ENCODE measurements at places on chromosomes 3 and 15.

DNA sequence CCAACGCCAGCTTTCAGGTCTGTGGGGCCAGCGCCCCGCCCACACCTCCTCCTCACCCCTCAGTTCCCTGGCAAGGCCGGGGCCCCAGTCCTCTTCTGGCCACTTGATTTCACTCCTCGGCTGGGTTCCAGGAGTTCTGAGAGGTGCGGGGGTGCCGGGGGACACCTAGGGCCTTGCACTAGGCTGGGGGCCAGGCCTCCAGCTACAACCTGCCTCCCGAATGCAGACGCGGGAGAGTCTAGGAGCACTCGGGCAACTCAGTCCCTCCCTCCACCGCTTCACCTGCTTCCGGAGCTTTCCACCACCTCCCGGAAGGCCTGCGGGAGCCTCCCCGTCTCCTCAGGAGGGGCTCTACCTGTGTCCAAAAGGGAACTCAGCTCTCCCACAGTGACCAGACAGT is 35.6 kb downstream of the TNK2 start:
- DNase-seq, result no peak
- no peak overlapping the region for H3K4me3 ChIP-seq
- no peaks in the 10 kb centered on the region for H3K27me3 ChIP-seq
- H3K27ac ChIP-seq, result no peak overlapping the region
- peaks cover 11% of the 10 kb centered on the region for H3K36me3 ChIP-seq
- peaks cover 4% of the 10 kb centered on the region for H3K4me1 ChIP-seq

GRCh38 chr3:41247055-41248004 is 48.0 kb downstream of the CTNNB1 start:
- no peak overlapping the region for H3K27ac ChIP-seq
- H3K36me3 ChIP-seq, result peaks cover 4% of the 10 kb centered on the region
- H3K4me1 ChIP-seq, result peaks cover 8% of the 10 kb centered on the region
- H3K4me3 ChIP-seq, result no peak overlapping the region
- no peaks in the 10 kb centered on the region for H3K27me3 ChIP-seq
- no peak for DNase-seq

- no peak overlapping the region for H3K27ac ChIP-seq
- H3K4me3 ChIP-seq, result no peak overlapping the region
- no peaks in the 10 kb centered on the region for H3K36me3 ChIP-seq
- peaks cover 40% of the 10 kb centered on the region for H3K27me3 ChIP-seq
Measured at GRCh38 chr15:63339006-63339766, 42.5 kb downstream of the CA12 start.

GRCh38 chr15:87757084-87757483 is 499.5 kb downstream of the NTRK3 start:
- H3K36me3 ChIP-seq, result no peaks in the 10 kb centered on the region
- no peak for DNase-seq
- H3K27me3 ChIP-seq, result no peaks in the 10 kb centered on the region
- peaks cover 3% of the 10 kb centered on the region for H3K4me1 ChIP-seq

DNA sequence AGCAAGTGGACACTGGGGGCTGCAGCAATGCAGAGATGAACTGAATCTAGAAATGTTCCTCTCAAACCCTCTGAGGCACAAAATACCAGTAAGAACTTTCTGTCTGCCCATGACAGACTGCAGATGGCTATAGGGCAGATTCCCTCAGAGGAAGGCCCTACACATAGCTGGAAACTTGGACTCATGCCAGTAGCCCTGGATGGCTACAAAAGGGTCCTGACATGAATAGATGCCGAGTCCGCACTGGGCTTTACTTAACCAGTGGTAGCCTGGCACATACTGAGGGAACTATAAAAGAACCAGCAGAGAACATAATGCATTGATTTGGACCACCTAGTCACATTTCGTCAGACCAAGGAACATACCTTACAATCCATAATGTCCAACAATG is 66.7 kb downstream of the C3orf80 start:
- no peak overlapping the region for H3K27ac ChIP-seq
- H3K4me3 ChIP-seq, result no peak overlapping the region
- H3K4me1 ChIP-seq, result no peaks in the 10 kb centered on the region
- H3K27me3 ChIP-seq, result no peaks in the 10 kb centered on the region

GRCh38 chr3:5227812-5228211 is 40.3 kb downstream of the EDEM1 start:
- H3K4me3 ChIP-seq, result no peak overlapping the region
- no peak for DNase-seq
- peaks cover 2% of the 10 kb centered on the region for H3K36me3 ChIP-seq

- no peak overlapping the region for H3K4me3 ChIP-seq
- no peaks in the 10 kb centered on the region for H3K4me1 ChIP-seq
- H3K36me3 ChIP-seq, result no peaks in the 10 kb centered on the region
- no peak for DNase-seq
Measured at GRCh38 chr3:54349231-54349652, 226.9 kb downstream of the CACNA2D3 start.

GRCh38 chr3:187804745-187805121 is 59.5 kb upstream of the BCL6 start:
- H3K27me3 ChIP-seq, result no peaks in the 10 kb centered on the region
- no peak overlapping the region for H3K27ac ChIP-seq
- no peak overlapping the region for H3K4me3 ChIP-seq
- peaks cover 1% of the 10 kb centered on the region for H3K36me3 ChIP-seq
- H3K4me1 ChIP-seq, result peaks cover 29% of the 10 kb centered on the region

- no peak for DNase-seq
- H3K27me3 ChIP-seq, result peaks cover 36% of the 10 kb centered on the region
- H3K4me3 ChIP-seq, result no peak overlapping the region
Measured at GRCh38 chr15:73001840-73002239, 50.4 kb upstream of the NEO1 start.

DNA sequence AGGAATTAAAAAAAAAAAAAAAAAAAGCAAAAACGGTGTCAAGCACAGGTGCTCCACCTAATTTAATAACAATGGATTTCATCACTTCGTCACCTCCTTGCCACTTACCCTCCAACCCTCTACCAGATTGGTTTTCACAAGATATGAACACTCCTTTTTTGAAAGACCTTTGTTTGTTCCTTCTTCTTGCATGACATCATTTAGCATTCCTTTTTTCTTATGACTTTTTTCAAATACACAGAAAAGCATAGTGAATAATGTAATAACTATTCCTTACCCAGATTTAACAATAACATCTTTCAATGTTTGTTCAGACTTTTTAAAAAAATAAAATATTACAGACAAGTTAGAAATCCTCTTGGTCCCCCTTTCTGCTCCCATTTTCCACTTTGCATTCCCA is 16.3 kb downstream of the COL6A6 start:
- H3K4me1 ChIP-seq, result peaks cover 9% of the 10 kb centered on the region
- DNase-seq, result no peak
- no peaks in the 10 kb centered on the region for H3K36me3 ChIP-seq
- no peak overlapping the region for H3K4me3 ChIP-seq

- DNase-seq, result no peak
- no peaks in the 10 kb centered on the region for H3K27me3 ChIP-seq
- H3K36me3 ChIP-seq, result no peaks in the 10 kb centered on the region
- H3K27ac ChIP-seq, result no peak overlapping the region
- no peak overlapping the region for H3K4me3 ChIP-seq
Measured at GRCh38 chr3:166351461-166351860, 514.2 kb upstream of the BCHE start.

GRCh38 chr3:164406281-164406680 is 672.0 kb downstream of the SI start:
- no peak overlapping the region for H3K4me3 ChIP-seq
- H3K27me3 ChIP-seq, result no peaks in the 10 kb centered on the region
- H3K36me3 ChIP-seq, result no peaks in the 10 kb centered on the region
- DNase-seq, result no peak

GRCh38 chr15:101016581-101016980 is 97.4 kb downstream of the LRRK1 start:
- no peak for DNase-seq
- H3K27ac ChIP-seq, result peak overlapping the region; percentile 49
- peaks cover 3% of the 10 kb centered on the region for H3K36me3 ChIP-seq
- no peaks in the 10 kb centered on the region for H3K4me1 ChIP-seq
- no peak overlapping the region for H3K4me3 ChIP-seq
- H3K27me3 ChIP-seq, result peaks cover 16% of the 10 kb centered on the region

GRCh38 chr15:52154896-52155865 is 36.0 kb downstream of the GNB5 start:
- H3K4me1 ChIP-seq, result peaks cover 11% of the 10 kb centered on the region
- peaks cover 22% of the 10 kb centered on the region for H3K36me3 ChIP-seq
- DNase-seq, result no peak
- H3K27ac ChIP-seq, result peak overlapping the region; percentile 25
- H3K4me3 ChIP-seq, result no peak overlapping the region
- no peaks in the 10 kb centered on the region for H3K27me3 ChIP-seq

DNA sequence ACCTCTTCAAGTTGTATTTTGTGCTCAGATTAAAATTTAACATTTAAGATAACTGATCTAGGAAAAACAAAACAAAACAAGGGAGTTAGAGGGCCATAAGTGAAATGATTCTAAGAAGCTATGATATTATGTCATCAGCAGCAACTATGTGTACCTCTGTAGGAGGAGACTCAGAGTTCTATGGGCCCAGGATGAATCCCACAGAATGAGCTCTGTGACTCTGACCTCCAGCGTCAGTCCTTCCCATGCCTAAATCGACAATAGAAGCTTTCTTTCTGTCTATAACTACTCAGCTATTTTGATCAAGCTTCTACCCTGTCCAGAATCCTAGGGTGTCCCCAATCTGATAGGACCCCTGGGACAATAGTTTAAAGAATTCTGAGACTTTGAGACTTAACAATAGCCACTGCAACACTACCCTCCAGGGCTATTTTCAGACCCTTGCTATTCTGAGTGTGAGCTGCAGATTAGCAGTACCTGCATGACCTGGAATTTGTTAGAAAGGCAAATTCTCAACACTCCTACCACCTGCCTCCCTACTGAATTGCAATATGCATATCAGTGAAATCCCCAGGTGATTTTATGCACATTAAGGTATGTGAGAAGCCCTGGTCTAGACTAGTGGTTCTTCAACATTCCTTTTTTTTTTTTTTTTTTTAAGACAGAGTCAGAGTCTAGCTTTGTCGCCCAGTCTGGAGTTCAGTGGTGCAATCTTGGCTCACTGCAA is 66.7 kb downstream of the ARHGAP31 start:
- H3K4me3 ChIP-seq, result no peak overlapping the region
- H3K27ac ChIP-seq, result no peak overlapping the region
- DNase-seq, result no peak
- no peaks in the 10 kb centered on the region for H3K4me1 ChIP-seq
- H3K27me3 ChIP-seq, result no peaks in the 10 kb centered on the region

DNA sequence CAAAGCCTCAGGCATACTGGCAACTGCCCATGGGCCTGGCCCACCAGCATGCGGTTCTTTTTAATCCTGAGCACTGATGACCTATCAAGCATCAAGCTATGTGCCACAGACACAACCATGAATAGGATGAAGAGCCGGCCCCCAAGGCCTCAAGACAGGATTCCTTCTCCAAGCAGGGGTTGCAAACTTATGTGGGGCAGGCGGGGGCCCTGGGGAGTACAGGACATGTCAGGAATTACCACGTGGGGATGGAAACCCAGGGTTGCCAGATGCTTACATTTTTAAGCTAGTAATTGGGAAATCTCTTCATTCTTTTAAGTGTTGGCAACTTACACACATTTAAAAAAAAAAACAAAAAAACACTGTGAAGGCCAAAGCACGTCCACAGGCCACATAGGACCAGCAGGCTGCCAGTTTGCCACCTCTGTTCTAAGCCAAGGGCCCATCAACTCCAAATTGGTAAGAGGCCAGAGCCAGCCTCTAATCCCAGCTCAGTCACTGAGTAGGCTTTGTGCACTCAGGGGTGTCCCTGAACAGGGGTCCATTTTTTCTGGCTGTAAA is 32.8 kb downstream of the BDH1 start:
- H3K4me1 ChIP-seq, result peaks cover 6% of the 10 kb centered on the region
- H3K27ac ChIP-seq, result no peak overlapping the region
- no peak overlapping the region for H3K4me3 ChIP-seq
- peaks cover 8% of the 10 kb centered on the region for H3K36me3 ChIP-seq
- H3K27me3 ChIP-seq, result no peaks in the 10 kb centered on the region
- DNase-seq, result no peak

GRCh38 chr3:2714834-2715233 is 395.3 kb downstream of the IL5RA start:
- no peak overlapping the region for H3K27ac ChIP-seq
- no peak overlapping the region for H3K4me3 ChIP-seq
- no peak for DNase-seq

DNA sequence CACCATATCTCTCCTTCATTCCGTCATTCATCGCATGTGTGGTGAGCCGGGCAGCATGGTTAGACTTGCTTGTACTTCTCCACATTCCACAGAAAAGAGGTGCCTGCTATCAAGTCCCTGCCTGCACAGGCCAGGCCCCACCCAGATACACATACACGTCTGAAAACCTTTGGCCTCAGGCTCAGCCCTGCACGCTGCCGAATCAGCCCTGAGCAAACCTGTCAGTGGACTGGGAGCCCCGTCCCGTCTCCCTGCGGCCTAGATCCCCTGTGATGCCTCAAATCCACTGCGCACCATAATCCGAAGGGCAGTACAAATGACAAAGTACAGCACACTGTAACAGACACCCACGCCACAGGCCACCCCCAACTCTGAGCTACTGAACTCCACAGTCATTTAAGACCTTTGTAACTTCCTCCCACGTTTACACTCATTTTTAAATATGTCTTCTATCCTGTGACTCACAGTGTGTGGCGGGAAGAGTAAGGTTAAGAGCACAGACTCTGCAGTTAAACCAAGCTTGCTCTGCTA is 67.1 kb downstream of the MB21D2 start:
- no peaks in the 10 kb centered on the region for H3K27me3 ChIP-seq
- DNase-seq, result no peak
- H3K36me3 ChIP-seq, result peaks cover 2% of the 10 kb centered on the region
- H3K27ac ChIP-seq, result no peak overlapping the region
- H3K4me3 ChIP-seq, result no peak overlapping the region
- peaks cover 4% of the 10 kb centered on the region for H3K4me1 ChIP-seq

GRCh38 chr3:160279657-160280056 is 54.4 kb downstream of the C3orf80 start:
- DNase-seq, result no peak
- H3K27ac ChIP-seq, result no peak overlapping the region
- H3K27me3 ChIP-seq, result no peaks in the 10 kb centered on the region
- peaks cover 5% of the 10 kb centered on the region for H3K36me3 ChIP-seq
- H3K4me3 ChIP-seq, result no peak overlapping the region

DNA sequence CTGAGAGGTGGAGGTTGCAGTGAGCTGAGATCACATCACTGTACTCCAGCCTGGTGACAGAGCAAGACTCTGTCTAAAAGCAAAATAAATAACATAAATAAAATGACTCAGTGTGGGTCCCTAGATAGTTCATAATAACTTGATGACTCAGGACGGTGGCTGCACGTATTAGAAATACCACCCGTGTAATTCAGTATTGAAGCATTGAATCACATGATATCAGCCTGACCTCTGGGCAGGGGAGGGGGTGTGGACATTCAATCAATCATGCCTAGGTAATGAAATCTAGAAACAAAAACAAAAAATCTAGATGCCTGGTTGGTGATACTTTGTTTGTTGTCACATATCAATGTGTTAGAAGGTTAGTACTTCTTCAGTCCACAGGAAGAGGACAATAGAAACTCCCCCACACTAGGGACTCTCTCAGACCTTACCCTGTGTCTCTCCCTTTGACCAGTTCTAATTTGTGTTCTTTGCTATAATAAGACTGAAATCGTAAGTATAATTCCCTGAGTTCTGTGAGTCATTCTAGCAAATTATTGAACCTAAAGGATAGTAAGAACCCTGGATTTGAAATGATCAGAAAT is 177.3 kb downstream of the GAP43 start:
- no peak for DNase-seq
- H3K36me3 ChIP-seq, result peaks cover 2% of the 10 kb centered on the region
- H3K27ac ChIP-seq, result no peak overlapping the region
- no peak overlapping the region for H3K4me3 ChIP-seq
- H3K27me3 ChIP-seq, result peaks cover 69% of the 10 kb centered on the region

- no peaks in the 10 kb centered on the region for H3K27me3 ChIP-seq
- H3K36me3 ChIP-seq, result no peaks in the 10 kb centered on the region
Measured at GRCh38 chr15:57220205-57220604, 156.1 kb upstream of the CGNL1 start.

- H3K4me3 ChIP-seq, result peak overlapping the region; percentile 53
- peaks cover 79% of the 10 kb centered on the region for H3K27me3 ChIP-seq
- H3K36me3 ChIP-seq, result no peaks in the 10 kb centered on the region
- no peak for DNase-seq
- H3K27ac ChIP-seq, result no peak overlapping the region
Measured at GRCh38 chr3:129974833-129975704, 549 bp downstream of the TRH start.

All from central memory CD8-positive, alpha-beta T cell (primary cell).